GM12878 (cell line): ENCODE measurements at places on chromosomes 11 and 22.

GRCh38 chr11:31237819-31238760 lies 131.4 kb downstream of the DCDC1 start:
- no peak for DNase-seq

GRCh38 chr11:92383430-92383829 lies 158.8 kb downstream of the FAT3 start:
- DNase-seq: no peak

GRCh38 chr11:128484172-128484571 lies 103.2 kb downstream of the ETS1 start:
- DNase-seq: no peak

- no peak for DNase-seq
Measured at GRCh38 chr11:128479144-128479543, 108.2 kb downstream of the ETS1 start.

DNA sequence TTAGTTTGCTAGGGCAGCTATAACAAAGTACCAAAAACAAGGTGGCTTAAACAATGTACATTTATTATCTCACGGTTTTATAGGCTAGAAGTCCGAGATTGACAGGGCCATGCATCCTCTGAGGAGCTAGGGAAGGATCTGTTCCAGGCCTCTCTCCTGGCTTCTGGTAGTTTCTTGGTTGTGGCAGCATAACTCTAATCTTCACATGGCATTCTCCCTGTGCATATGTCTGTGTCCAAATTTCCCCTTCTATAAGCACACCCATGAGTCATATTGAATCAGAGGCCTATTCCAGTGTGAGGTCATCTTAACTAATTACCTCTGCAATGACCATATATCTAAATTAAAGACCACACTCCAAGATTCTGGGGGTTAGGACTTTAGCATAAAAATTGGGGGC lies 31.3 kb upstream of the MMP13 start:
- no peak for DNase-seq

- DNase-seq: no peak
Measured at GRCh38 chr11:10743354-10744000, 7.6 kb upstream of the CTR9 start.

GRCh38 chr11:78336877-78337553 lies 80.6 kb downstream of the GAB2 start:
- DNase-seq: no peak

GRCh38 chr11:105719073-105719822 lies 109.4 kb downstream of the GRIA4 start:
- DNase-seq: peak; percentile 35

- DNase-seq: no peak
Measured at GRCh38 chr22:37765498-37765897, 42.2 kb upstream of the GCAT start.
